ENCODE measurements at places on chromosomes 7 and 10.

DNA sequence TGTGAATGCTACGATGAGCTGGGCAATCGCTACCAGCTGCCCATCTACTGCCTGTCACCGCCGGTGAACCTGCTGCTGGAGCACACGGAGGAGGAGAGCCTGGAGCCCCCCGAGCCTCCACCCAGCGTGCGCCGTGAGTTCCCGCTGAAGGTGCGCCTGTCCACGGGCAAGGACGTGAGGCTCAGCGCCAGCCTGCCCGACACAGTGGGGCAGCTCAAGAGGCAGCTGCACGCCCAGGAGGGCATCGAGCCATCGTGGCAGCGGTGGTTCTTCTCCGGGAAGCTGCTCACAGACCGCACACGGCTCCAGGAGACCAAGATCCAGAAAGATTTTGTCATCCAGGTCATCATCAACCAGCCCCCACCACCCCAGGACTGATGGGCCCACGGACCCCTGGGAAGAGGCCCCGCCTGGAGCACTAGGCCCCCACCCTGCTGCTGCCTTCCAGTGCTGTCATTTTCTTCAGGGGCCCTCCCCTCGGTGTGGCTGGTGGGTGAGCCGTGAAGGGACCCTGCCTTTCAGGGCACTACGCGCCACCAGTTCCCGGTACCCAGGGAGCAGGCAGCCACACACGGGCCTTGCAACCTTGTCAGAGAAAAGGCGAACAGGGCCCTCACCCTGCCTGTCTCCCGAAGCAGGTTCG lies 2.3 kb upstream of the ANKRD2 start:
- DNase-seq: no peak

DNA sequence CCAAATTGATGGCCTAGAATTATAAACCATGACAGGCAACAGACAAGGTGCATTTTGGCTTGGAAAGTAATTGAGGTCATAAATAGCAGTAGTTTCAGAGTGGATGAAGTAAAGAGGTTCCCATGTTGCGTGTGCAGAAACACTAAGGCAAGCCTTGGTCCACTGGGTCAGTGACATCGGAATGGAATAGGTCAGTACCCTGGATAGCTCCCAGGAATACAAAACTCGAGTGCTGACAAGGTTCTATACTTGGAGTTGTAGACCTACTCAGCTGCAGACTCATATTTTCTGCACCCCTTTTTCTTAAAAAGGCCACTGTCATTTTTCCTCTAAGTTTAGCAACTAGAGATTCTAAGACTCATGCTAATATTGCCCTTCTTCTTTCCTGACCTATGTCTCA lies 132.8 kb downstream of the DYNC1I1 start:
- DNase-seq: no peak

DNA sequence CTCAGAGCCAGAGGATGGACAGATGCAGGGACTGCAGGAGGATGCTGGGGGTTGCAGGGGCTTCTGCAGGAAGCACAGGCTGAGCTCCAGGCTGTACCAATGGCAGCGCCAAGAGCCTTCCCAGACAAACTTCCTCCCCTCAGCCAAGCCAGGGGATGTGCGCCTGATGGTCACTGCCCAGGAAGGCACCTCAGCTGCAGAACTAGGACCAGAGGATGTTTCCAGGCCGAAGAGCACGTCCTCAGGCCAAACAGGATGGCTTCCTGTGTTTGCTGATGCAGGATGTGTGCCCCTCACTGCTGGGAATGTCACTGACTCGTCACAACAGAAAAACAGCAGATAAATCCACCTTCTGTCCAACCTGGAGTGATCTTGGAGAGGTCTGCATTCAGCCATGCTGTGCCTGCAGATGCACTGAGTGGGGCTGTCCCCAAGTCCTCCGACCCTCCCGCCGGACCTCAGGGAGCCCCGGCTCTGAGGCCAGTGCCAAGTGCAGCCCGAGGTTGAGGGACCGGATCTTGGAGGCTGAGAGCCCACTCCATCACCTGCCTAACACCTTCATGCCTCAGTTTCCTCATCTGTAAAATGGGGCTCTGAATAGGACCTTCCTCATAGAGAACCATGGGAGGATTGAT lies 152.5 kb upstream of the CHST15 start:
- DNase-seq: no peak

DNA sequence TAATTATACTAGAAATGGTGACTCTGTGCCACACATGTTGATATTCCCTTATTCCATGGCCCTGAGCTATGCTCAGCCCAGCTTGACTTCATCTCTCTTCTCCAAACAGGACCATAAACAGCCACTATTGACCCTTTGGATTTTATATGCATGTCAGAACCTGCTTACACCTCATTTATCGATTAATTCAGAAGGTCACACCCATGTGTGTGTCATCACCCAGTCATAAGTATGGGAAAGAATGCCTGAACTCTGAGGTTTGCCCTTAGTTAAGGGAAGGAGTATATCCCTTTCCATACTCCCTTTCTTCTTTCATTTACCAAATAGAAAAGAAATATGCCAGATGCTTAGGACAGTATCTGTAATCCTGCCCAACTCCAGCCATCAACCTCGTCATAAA lies 602.3 kb downstream of the SORCS3 start:
- no peak for DNase-seq

DNA sequence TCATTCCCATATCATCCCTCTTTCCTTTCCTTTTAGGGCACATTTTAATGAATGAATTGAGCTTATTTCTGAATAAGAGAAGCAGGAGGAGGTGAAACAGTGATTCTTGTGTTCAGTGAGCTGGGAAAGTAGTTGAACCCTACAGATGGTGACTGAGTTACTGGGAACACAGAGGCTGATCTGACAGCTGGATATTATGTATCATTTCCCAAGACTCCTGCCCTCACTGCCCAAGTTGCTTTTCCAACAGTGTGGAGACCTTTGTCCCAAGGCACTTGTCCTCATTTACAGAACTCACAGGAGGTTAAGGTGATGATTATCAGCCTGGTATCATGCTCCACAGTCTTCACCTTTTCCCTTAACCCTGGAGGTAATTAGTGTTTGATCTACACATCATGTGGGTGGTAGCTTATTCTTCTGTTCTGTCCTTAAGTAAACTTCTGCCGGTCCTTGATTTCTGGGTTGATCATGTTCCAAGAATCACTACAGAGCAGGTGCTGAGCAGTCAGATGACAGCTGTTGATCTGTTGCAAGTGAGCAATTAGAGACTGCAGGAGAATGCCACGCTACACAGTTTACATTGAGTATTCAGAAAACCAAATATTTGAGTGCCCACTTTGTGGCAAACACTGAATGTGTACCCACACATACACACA lies 2.6 kb downstream of the PRLHR start:
- DNase-seq: no peak

- no peak for DNase-seq
Measured at GRCh38 chr10:111656066-111656465, 527.5 kb downstream of the GPAM start.

DNA sequence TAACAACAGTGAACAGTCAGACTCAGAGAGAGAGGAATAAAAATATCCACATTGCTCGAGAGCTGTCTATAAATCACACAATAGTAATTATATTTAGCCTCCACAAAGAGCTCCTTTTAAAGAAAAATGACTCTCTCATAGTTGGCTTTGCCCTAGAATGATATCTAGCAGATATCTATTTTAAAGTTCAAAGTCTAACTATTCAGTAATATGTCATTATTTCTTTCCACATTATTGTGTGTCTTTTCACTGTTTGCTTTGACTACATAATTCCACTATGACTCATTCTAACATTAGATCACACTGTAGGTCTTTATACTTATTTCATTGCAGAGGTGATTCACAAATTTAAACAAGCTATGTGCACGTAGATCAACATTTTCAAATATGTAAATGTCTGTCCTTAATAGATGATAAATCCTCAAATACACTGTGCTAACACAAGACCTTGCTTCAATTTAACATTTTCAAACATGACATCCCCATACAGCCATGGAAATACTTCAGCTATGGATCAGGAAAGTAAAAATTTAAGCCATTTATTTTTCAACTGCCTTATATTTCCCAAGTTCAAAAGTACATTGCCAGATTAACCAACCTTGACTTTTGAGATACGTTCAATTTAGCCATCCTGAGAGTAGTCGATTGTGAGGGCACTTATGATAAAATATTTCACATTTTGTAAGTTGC lies 99.9 kb upstream of the AKR1E2 start:
- DNase-seq: no peak

GRCh38 chr7:2864999-2865670 lies 21.0 kb upstream of the GNA12 start:
- DNase-seq: peak; percentile 73

- DNase-seq: no peak
Measured at GRCh38 chr10:21169271-21169670, 272.2 kb upstream of the NEBL start.

DNA sequence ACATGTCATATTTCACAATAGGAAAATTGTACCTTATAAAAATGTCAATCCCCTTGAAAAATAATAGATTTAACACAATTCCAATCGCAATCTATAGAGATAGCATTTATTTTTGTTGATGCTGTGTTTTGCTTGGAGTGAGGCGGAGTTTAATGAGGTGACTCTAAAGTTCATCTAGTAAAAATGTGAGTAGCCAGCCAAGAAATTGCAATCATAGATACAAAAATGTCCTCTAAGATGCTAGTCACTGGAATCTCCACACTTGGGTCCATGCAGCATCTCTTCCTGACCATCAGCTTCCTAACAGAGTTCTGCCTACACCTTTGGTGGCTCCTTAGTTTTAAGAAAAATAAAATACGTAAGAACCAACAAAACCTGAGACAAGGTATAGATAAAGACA lies 44.9 kb downstream of the GLI3 start:
- no peak for DNase-seq

GRCh38 chr7:109997837-109998236 lies 1093.1 kb upstream of the LRRN3 start:
- no peak for DNase-seq

GRCh38 chr7:148318102-148318811 lies 272.3 kb upstream of the C7orf33 start:
- DNase-seq: no peak

DNA sequence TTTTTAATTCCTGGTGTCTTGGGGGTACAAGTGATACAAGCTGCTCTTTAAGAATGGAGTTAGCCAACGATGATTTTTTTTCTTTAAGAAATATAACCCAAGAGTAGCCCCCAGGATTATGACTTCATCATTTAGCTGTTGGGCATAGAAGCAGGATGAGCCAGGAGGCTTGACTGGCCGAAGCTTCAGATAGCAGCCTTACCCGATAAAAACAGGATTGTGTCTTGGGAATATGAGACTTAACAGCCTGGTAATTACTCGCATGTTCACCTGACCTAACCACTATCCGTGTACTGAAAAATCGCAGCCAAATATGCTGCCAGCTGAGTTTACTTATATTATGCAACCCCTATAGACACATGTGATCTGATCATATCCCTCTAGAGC lies 346.0 kb upstream of the BMPER start:
- no peak for DNase-seq

DNA sequence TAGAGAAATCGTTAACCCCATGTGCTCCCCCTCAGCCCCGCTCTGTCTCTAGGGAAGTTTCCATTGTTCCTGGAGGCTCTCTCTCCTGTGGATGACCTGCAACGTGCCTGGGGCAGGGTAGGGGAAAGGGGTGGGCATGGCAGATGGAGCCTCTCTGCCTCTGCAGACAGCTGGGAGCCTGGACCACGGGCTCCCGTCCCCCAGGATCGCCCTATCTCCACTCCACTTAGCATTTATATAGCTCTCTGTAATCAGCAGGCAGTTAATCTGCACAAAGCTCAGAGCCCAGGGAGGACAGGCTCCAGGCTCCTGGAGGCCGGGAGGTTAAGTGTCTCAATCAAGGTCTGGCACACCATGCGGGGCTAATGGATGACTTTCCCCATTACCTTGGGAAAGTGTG lies 369.7 kb downstream of the PLXNA4 start:
- DNase-seq: no peak

DNA sequence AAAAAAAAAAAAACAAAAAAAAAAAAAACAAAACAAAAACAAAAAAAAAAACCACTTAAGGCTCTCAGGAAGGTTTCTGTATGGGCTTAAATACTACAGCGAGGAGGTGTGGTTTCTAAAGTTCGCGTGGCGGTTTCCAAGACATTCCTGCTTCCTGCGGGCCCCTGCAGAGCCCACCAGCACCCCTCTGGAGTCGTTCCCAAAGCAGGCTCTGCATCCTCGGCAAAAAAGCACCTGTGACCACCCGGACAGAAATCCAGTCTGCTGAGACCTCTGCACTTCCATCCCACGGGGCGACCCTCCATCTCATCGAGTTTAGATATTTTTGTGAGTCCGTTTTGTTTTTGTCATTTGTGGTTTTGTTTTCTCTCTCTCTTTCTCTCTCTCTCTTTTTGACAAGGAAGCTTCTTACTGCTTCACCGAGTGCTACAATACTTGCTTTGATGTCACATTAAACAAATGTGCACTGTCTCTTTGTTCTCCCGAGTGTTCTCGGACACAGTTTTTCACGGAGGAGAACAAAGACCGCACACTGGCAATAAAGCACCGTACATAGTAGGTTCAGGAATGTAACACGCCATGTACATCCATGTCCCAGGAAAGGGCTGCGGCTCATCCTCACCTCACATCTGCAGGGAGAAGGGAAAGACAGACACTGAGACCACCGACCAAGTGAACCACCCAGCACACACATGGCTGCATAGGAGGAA lies 21.5 kb downstream of the PDGFA start:
- DNase-seq: no peak

DNA sequence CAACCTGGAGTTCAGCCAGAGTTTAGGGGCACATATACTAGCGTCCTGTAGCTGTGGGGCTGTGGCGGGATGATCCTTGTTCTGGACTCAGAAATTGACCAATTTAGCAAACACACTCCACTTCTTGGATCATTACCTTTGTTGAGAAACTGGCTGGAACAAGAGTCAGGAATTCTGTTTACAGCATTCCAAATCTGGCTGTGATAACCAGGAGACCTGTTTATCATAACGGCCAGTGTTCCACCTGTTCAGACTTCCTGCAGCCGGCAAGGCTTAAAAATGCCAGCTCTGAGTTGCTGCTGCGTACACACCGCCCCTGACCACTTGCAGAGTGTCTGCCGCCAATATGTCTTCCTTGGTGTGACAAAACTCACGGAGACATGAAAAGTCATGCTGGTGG lies 64.8 kb downstream of the ARMC3 start:
- DNase-seq: no peak

DNA sequence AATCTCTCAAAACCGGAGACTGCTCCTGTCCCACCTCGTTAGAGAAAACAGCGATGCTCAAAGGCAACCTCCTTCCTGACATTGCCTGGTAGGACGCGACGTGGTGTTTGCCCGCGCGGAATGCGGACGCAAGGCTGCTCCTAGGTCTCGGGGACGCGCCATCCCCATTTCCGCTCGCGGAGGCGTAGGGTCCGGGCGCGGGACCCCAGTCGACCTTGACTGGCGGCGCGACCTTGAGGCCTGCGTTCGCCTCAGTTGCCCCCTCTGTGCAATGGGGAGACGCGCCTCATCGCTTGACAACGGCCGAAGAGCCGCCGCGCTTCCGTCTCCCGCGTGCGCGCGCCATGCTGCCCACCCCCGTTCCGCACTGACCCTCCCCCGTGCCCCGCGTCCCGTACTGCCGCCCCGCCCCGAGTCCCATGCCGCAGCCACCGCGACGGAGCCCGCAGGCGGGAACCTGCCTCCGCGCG lies 412 bp upstream of the PPIA start:
- no peak for DNase-seq

GRCh38 chr7:84216472-84216871 lies 21.9 kb upstream of the SEMA3A start:
- no peak for DNase-seq

GRCh38 chr10:43292755-43293676 lies 26.2 kb upstream of the RASGEF1A start:
- no peak for DNase-seq

GRCh38 chr10:113610631-113611601 lies 52.9 kb downstream of the NRAP start:
- no peak for DNase-seq
